Activated CD8-positive, alpha-beta T cell treated with anti-CD3 and anti-CD28 coated beads for 36 hours (primary cell): ENCODE measurements at places on chromosomes 4 and X.

DNA sequence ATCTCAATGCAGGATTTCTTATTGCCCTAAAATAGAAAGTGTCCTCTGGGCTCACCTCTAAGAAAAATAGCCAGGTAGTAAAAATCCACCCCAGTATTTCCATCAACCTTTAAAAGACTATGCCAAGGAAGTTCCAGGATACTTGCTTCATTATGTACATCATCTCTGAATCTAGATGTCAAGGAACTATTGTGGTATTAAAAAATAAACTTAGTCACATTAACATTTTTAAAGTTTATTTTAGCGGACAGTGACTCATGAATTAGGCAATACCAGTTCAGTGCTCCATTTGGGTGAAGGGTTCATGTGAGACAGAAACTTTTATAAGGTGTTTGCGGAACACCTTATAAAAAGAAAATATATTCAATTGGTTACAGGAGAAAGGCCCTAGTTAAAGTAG, 209.2 kb downstream of the ADAM29 start:
- no peak for DNase-seq

DNA sequence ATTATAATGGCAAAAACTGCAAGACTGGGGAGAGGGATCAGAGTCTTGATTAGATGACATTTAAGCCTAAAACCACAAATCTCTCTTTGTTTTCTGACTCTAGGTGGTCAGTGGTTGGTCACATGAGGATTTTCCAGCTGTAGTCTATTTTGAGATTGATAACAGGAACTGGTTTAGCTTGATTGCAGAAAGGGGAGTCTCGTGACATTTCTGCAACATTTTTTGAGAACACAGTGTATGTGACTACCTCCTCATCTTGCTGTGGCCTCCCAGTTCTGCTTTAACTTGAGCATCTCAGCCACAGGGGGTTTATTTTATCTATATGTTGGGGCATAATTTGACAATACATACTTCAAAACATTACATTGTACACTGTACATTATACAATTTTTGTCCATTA, 726.4 kb upstream of the MAGEB2 start:
- DNase-seq, result no peak

GRCh38 chr4:155478336-155478835, 101.6 kb upstream of the MAP9 start:
- no peak for DNase-seq

GRCh38 chr4:12270546-12270945, 841.9 kb upstream of the HS3ST1 start:
- DNase-seq, result no peak

DNA sequence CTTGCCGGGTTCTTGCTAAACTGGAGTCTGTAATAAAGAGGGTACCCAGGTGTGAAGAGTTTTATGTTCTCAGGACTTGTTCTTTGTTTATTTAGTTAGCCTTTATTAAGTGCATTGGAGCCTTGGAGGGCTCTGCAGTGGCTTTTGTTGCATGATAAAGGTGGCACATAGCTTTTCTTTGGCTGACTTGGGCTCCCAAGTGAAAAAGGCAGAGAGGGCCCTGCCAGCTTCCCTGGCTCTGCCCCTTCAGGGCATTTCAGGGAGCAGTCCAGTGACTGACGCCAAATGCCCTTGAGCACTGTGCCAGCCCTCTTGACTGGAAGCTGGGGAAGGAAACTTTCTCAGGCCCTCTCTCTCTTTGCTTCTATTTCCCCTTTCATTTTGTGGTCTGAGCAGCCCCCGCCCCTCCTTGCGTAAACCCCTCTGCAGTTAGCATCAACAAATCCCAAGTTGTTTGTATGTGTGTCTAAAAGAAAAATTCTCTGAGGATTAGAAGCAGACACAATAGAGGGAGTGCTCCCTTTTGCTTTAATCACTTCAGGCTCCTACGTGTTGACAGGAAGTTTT, 152.2 kb downstream of the NHS start:
- DNase-seq, result no peak

GRCh38 chr4:113952452-113953029, 26.9 kb downstream of the ARSJ start:
- DNase-seq, result peak; percentile 50

- no peak for DNase-seq
These were observed 371.9 kb upstream of the NWD2 start for GRCh38 chr4:36872679-36873078.
